ENCODE measurements at places on chromosomes 16 and 17.

DNA sequence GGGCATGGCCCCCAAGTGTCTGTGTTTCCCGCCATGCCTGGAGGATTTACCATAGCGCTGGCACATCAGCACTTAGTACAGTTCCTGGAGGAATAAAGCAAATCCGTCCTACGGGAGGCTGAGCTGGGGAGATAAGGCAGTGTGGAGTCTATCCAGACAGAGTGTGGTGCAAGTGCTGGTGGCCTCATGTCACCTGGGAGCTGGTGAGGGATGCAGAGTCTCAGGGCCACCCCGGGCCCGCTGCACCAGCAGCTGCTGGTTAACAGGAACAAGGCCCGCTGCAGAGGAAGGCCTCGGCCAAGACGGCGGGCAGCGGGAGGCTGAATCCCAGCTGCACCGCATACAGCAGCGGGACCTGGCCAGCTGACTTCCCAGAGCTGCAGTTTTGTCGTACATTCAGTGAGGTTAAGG is 57.3 kb upstream of the CDC42EP4 start:
- no peak for DNase-seq

GRCh38 chr17:65218261-65218660 is 81.1 kb downstream of the RGS9 start:
- no peak for DNase-seq

DNA sequence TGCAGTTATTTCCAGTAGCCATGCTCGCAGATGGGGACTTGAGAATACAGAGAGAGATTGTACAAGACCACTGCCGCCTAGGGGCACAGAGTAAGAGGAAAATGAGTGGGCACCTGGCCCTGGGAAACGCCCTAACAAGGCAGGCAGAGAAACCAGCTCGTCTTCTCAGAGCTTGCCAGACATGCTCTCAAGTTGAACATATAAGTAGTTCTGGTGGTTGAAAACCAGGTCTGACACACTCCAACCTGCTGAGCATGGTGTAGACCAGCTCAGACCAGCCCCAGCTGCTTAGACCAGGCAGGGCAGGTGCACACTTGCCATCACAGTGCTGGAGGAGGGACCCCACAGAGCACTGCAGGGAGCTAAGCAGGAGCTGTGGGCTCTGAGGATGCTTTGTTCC is 250.5 kb downstream of the CPPED1 start:
- DNase-seq, result no peak

GRCh38 chr17:16918443-16918842 is 53.5 kb downstream of the TNFRSF13B start:
- DNase-seq, result no peak

GRCh38 chr16:79312502-79312901 is 288.0 kb downstream of the MAF start:
- DNase-seq, result no peak

- peak; percentile 17 for DNase-seq
Measured at GRCh38 chr17:43994272-43995149, 9.9 kb upstream of the NAGS start.

DNA sequence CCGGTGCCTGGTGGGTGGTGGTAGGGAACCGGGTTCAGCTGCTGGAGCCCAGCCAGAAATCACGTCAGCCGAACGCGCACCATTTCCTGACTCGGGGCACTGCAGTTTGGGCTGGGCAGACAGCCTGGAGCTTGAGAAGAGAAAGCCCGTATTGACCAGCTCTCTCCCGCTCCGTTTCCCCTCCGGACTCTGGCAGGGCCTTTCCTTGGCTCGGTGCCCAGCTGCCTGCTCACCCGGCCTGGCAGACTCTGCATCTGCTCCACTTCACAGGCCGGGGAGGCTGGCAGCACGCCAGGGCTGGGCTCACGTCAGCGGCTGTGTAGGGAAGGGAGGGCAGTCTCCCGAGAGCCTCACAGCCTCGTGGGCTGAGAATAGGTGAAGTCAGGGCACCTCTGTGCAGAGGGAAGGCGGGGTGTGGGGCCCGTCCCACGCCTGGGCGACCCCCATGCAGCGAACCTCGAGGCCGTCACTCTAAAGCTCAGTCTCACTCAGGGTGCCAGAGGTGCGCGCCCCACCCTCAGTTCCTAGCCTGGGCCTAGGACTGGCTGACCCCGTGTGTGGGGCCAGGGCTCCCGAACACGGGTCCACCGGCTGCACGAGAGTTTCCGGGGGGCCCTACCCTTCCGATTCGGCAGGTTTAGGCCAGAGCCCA is 59.1 kb downstream of the OR1D5 start:
- peak; percentile 81 for DNase-seq

DNA sequence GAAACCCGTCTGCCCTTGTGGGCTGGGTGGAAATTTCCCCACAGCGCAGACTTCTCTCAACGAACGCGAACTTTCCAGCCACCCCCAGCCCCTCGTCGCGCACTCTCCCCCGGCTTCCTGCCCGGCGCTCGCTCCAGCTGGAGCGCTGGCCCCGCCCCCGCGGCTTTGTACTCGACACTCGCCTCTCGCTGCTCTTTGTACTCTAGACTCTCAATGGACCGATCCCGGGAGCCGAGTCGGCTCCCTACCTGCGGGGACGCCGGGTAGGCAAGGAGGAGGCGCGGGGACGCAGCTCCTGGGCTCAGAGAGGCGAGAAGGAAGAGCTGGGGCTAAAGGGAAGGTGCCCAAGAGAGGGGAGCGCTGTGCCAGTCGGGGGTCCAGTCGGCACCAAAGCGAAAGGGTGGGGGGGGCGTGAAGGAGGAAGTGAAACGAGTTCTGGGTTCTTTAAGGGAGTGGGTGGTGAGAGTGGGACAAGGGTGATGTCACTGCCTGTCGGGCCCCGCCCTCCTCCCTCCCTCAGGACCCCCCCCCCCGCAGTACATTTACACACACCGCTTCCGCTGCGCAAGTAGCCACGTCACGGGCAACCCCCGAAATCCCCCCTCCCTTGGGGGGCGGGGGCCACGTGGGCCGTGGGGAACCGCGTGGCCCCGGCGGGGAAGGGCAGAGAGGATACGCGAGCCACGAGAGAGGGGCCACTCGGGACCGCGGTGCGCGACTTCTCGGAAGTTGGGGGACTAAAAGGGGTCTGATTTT is 9.7 kb downstream of the KDM6B start:
- peak; percentile 53 for DNase-seq

- no peak for DNase-seq
Measured at GRCh38 chr17:63956296-63956920, 16.3 kb downstream of the SCN4A start.

DNA sequence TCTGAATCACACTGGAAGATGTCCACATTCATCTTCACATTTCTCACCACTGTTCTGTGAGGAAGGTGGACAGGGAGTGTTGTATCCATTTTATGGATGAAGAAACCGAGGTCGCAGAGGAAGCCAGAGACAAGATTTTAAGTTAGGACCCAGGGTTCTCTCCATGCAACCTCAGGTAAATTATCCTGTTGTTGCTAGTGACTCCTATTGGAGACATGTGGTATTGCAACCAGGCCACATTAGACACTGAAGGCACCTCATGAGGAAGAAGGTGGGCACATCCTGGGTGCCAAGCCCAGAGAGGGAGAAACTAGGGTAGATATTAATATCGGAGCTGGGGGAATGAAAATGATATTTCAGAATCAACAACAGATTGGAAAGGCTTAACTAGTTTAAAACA is 8.5 kb upstream of the WNT9B start:
- DNase-seq, result no peak

- no peak for DNase-seq
Measured at GRCh38 chr17:65694601-65695000, 133.2 kb upstream of the AXIN2 start.

- no peak for DNase-seq
Measured at GRCh38 chr16:10678655-10679054, 16.1 kb downstream of the TEKT5 start.

DNA sequence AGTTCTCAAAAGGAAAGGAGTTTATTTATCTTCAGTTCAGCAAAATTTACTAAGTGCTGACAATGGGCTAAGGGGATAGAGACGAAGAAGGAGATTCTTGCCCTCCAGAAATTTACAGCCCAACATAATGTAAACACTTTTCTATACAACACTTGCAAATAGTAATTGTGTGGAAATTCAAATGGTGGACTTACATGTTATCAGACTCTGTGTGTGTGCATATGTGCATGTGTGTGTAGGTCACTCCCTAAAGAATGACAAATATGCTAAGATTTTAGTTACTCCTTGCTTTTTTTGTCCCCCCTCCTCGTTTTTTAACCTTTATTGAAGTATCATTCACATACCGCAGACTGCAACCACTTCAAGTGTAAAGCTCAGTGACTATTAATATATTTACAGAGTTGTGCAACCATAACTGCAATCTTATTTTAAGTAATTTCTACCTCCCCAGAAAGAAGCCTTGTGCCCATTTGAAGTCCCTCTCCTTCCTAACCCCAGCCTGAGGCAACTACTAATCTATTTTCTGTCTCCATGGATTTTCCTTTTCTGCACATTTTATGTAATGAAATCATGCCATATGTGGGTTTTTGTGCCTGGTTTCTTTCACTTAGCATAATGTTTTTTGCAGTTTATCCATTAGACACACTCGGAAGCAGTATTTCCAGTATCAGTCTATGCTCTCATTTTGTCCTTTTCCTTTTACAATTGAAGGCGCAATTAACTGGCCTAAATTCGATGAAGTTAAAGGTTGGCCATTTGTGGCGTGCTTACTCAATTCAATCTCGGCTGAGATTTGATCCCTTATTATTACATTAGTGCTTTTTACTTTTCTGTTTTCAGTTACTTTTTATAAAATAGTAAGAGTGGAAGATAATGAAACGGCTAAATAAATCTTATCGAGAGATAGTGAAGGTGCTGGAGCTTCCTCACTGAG is 318.4 kb downstream of the HAPSTR1 start:
- no peak for DNase-seq

- DNase-seq, result no peak
Measured at GRCh38 chr17:64994281-64994680, 62.3 kb downstream of the GNA13 start.

GRCh38 chr17:6094453-6094852 is 24.3 kb downstream of the WSCD1 start:
- no peak for DNase-seq

GRCh38 chr16:86575754-86576557 is 2.4 kb upstream of the FOXL1 start:
- DNase-seq, result peak; percentile 14

- DNase-seq, result no peak
Measured at GRCh38 chr16:50437769-50438437, 69.1 kb upstream of the BRD7 start.

DNA sequence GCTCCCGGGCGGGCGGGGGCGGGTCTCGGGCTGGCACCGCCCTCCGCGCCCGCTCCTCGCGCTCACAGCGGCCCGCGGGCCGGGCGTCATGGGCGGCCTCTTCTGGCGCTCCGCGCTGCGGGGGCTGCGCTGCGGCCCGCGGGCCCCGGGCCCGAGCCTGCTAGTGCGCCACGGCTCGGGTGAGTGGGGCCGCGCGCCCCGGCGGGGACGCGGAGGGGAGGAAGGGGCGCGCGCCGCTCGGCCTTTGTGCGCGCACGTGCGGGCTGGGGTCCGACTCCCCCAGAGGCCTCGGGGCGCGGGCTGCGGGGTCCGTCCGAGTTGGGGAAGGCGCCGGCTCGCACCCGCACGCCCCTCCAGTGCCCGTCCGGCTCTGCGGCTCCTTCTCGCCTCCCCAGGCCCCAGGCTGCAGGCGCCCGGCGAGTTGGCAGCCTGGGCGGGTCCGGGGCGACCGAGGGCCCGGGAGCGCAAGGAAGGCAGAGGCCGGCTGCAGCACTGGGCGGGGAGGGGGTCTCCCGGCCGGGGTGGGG is at the start of gene NME4:
Gene NME4, plus strand, starts transcription at position 65 of the 527 bp plus-strand sequence. Its CDS starts 24 bp downstream, at position 89.
- DNase-seq, result no peak

- DNase-seq, result no peak
Measured at GRCh38 chr16:50001144-50001543, 23.9 kb upstream of the CNEP1R1 start.

DNA sequence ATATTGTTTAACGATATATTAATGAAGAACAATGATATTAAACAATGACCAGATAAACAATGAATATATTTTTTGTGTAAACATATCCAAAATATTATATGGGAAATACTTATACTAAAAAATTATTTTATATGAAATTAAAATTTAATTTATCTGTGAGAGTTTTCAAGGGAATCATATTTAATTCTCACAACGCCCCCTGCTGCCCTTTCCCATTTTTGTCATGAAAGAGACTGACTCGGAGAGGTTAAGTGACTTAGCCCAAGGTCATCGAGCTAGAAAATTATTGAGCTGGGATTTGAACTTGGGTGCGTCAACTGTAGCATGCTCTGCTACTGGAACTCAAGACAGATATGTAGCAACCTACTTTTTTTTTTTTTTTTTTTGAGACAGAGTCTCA is 7.2 kb upstream of the MYCBPAP start:
- DNase-seq, result no peak

DNA sequence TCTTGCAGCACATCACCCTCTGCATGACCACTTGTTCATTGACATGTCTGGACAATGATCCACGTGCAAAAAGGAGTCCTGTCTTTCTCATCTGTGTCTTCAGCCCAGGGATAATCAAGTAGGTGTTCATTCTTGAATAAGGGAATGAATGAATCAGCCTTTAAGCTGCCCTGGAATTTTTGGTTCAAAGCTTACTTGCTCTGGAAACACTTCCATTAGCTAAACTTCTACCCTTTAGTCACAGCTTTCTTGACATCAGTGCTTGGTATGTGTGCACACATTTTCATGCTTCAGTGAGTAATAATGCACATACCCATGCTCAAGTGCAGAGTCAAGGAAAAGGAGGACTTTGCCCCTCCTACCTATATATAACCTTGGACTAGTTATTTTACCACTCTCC is 103.0 kb upstream of the CDH13 start:
- DNase-seq, result no peak

DNA sequence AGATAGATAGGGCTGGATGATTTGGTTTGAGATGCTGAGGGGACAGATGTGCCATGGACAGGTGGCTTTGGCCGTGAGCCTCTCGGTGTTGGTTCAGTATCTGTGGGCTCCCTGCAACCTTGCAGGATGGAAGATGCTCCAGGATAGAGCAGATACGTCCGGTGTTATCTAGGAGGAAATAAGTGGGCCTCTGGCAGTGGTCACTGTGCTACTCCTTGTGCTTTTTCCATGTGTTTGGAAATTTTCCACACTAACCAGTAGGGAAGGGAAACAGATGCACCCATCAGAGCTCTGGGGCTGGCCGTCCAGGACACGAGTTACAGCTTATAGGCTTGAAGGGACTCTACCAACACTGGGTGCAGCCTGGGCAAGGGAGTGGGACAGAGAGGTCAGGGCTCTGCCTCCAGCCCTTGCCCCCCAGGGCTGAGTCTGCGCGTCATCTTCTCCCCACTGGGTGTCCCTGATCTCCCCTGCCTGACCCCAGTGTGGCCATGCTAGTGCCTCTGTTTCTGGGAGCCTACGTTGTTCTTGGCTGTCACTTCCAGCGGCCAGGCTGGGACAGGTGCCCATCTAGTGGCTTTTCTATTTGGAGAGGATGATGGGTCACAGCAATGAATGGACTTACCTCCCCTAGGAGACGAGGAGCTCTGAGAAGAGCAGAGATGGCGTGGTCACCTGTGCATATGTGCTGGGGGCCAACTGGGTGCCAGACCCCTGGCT is 166.9 kb downstream of the SEC14L1 start:
- DNase-seq, result no peak

Data from NCI-H774 (cell line).